ENCODE measurements at places on chromosomes 7 and 10.

- DNase-seq, result no peak
These were observed 47.2 kb upstream of the RHEB start for GRCh38 chr7:151566897-151567320.

- DNase-seq, result no peak
These were observed 61.6 kb downstream of the ANKRD7 start for GRCh38 chr7:118286131-118286530.

DNA sequence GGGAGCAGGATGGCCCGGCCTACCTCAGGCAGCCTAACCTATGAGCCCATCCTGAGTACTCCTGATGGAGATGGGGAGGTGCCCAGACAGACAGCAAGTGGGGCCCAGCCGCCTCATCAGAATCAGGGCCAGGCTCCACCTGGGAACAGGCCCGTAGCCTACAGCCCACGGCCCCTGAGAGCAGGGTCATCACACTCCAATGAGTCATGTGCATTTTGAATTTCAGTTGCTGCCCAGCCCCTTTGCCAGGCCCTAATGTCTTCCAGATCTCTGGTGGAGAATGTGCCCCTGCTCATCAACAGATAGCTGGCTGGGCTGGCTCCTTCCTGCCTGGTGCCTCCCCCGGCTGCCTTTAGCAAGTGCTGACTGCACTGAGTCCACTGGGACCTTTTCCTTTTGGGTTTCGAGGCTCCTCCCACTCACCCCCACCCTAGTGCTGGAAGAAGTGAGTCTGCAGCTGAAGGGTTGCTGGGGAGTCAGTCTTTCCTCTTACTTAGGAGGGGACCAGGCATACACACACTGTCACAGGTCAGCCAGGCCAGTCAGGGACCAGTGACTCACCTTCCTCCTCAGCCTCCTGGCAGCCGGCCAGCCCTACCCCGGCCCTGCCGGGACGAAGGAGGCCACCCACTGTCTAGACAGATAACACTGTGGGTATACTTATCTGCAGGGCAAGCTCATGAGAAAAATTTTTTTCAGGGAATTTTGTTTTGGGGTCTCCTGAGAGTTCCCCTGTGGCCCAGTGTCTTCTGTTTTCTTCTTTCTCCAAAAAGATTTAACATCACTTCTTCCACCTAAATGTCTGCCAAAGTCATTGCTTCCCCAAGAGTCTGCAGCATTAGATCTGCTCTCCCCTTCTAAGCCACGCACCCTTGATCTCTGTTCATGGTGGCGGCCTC lies 9.1 kb upstream of the ASIC3 start:
- DNase-seq, result no peak

- DNase-seq, result no peak
These were observed 26.2 kb upstream of the CDCA7L start for GRCh38 chr7:21971780-21972396.

- DNase-seq, result peak; percentile 2
These were observed 12.2 kb upstream of the REPIN1 start for GRCh38 chr7:150356265-150356897.

GRCh38 chr10:85225311-85225710 lies 896.9 kb downstream of the CCSER2 start:
- DNase-seq, result peak; percentile 5

DNA sequence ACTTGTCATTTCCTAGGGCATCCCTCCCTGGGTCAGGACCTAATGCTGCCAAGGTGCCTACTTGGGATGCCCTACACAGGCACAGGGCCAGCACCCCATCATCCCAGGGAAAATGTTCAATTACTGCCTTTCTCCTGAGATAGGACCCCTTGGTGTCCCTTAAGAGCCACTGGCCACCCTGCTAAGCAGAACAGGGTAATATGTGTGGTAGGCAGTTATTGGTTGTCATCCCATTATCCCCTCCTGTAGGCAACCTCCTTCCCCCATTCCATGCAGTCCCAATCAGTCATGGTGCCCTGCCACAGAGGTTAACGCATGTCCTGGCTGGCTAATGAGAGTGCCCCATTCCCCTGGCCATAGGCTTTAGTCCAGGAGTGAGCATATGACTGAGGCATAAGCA lies 53.2 kb downstream of the PRLHR start:
- no peak for DNase-seq

GRCh38 chr7:155001756-155002410 lies 1.0 kb downstream of the PAXIP1 start:
- DNase-seq, result no peak
